ENCODE measurements at places on chromosomes 3 and 15.

DNA sequence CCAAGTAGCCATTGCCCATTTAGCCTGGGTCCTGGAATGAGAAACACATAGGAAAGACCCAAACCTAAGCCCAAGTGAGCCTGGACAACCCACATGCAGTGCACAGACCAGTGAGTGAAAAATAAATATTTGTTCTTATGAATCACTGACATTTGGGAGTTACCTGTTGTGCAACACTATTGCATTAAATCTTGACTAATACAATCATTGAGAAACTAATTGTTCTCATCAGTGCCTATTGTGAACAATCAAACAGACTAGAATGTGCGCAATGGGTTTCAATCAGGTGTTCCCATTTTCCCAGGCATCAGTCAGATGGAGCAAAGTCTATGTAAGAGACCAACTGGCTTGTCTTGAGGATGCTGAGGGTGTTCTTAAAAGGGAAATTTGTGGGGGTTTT lies 54.7 kb upstream of the CNOT10 start:
- peak; percentile 61 for DNase-seq

DNA sequence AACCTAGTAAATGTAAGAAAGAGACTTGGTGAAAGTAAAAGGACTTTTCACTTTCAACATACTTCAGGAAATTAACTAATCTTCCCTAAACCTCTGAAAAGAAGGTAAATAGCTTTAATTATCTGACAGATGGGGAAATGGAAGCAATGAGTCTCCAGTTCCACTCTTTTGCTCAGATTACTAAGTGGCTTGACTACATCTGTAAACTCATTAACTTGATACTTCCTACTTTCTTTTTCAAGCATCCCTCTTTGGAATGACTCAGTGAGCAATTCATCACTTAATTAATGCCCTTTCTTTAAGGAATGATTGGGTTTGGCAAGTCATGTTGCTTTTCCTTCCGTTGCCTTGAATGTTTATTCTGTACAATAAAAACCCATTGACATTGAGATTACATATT lies 234.2 kb downstream of the GRM7 start:
- no peak for DNase-seq

- no peak for DNase-seq
Measured at GRCh38 chr3:197305854-197306253, 7.4 kb upstream of the DLG1 start.

DNA sequence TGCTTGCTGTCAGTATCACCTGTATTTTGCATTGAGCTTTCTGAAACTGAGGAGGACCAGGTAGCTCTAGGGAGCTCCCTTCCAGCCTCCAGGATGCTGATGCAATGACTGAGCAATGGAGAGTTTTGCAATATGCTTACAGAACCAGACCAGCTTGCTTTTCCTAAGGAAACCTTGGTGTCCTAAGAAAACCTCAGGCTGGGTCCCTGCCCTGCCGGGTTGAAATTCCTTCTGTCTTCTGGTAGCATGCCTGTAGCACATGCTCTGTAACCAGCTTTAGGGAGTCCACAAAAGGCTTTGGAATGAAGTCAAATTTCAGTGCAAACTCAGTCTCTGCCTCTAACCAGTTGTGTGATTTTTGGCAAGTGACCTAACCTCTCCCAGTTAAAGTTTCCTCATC lies 65.8 kb upstream of the GSK3B start:
- peak; percentile 90 for DNase-seq

GRCh38 chr3:153254361-153254760 lies 92.3 kb downstream of the RAP2B start:
- no peak for DNase-seq

- DNase-seq, result no peak
Measured at GRCh38 chr3:182005701-182006100, 294.0 kb downstream of the SOX2 start.

- peak; percentile 63 for DNase-seq
Measured at GRCh38 chr15:74889883-74890664, at the start of gene MPI. MPI (plus strand) TSS chr15:74890042; CDS start chr15:74890074, 32 bp downstream.

- DNase-seq, result no peak
Measured at GRCh38 chr3:46141813-46142212, 66.3 kb downstream of the CCR1 start.

DNA sequence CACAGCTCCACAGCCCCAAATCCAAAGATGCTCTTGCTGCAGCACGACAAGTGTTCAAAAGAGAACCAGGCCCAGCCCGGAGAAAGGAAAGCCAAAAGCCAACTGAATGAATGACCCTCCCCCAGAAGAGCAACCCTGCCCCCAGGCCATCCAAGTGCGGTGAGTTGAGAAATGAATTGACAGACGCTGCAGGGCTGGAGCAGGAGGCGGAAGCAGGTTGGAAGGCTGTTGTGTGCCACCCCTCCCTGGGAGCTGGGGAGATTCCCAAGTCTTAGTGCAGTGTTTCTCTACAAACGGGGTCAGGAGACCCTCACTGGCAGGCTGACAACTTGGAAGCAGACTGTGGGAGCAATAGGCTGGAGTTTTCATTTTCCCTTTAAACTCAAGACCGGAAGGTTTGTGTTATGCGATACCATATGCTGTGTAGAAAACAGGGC lies 3.5 kb upstream of the SPTBN5 start:
- no peak for DNase-seq

DNA sequence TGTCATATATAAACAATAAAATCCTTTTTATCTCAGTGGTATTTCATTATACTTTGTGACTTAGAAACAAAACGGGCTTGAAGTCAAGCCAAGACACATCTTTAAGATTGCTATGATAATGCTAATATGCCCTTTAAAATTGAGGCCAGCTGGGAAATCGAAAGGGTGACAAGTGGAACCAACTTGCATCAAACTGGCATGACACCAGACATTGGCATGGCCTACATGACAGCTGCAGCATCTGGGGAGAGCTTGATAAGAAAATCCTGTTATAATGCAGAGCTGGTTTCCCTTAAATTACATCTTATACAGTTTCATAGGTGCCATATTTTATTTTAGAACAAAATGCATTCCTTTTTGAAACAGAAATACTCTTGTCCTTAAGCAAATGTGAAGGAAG lies 325.2 kb downstream of the ZBBX start:
- no peak for DNase-seq

DNA sequence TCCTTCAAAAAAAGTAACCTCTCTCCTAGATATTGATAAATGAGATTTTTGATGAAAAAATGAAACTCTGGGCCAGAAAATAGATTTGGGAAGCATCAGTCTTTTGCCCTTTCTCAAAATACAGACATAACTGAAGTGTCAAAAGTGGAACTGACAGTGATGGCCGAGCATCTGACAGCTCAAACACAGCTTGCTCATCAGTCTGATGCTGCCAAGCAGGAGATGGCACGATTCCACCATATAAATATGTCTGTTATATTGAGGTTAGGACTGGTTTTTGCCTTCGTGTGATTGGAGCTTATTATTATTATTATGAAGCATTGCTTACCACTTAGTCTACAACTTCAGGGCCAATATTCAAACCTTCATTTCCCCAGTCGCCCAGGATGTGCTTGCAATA lies 152.6 kb upstream of the EPHA3 start:
- DNase-seq, result no peak

- no peak for DNase-seq
Measured at GRCh38 chr3:57896031-57896430, 112.2 kb upstream of the FLNB start.

DNA sequence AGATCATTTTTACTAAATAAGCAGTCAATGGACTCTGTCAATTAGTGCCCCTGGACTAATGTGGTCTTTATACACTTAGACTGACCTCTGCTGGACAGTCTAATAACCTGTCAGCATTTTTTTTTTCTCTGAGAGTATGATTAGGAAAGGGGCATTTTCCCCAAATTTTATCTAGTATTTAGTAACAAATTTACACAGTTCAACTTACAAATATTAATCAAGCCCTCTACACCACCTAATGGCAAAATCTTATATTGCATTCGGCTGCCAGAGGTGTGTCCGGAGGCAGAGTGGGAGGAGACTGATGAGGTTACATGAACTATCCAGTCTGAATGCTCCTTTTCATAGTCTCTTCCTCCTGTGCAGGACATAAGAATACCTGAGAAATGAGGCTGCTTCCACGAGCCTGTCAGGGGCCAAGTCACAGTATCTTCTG lies 36.0 kb upstream of the COLQ start:
- peak; percentile 77 for DNase-seq

- DNase-seq, result peak; percentile 81
Measured at GRCh38 chr15:65028921-65029735, at the start of gene MTFMT. MTFMT (minus strand) TSS chr15:65029639; CDS start chr15:65029613, 26 bp downstream.

DNA sequence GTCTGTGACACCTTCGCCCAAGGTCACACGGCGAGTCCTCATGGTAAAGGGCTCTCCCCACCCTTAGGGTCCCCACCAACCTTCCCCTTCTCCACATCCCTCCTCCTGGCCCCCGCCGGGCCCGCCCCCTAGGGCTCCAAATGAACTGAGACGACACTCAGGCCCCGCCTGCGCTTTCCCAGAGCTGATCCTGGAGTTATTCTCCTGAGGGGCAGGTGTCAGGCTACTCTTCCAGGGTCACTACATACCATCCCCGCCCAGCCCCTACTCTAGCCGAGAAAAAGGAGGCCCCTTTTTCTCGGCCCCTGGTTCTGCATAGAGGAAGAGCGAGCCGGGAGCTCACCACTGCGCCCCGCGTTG lies 292 bp downstream of the USP4 start:
- DNase-seq, result no peak

- DNase-seq, result no peak
Measured at GRCh38 chr3:122636697-122637096, 43.9 kb upstream of the PARP14 start.

GRCh38 chr15:95596496-95596895 lies 734.0 kb upstream of the NR2F2 start:
- no peak for DNase-seq

DNA sequence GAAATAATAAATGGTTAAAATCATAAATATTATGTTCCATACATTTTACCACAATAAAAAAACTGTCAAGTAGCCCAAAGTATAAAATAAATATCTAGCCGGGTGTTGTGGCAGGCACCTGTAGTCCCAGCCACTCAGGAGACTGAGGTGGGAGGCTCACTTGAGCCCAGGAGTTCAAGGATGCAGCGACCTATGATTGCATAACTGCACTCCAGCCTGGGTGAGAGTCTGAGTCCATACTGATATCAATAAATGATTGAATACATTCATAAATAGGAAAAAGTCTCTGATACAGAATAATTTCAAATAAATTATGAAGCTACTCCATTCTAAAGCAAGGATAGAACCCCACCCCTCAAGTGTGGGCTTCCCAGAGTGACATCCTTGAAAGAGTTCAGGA lies 68.5 kb upstream of the GATA2 start:
- no peak for DNase-seq

GRCh38 chr3:139202226-139202958 lies 141.4 kb upstream of the MRPS22 start:
- DNase-seq, result peak; percentile 72

- peak; percentile 21 for DNase-seq
Measured at GRCh38 chr3:171950373-171950772, 89.0 kb upstream of the FNDC3B start.

GRCh38 chr3:23900744-23901143 lies 16.0 kb downstream of the NKIRAS1 start:
- DNase-seq, result no peak

DNA sequence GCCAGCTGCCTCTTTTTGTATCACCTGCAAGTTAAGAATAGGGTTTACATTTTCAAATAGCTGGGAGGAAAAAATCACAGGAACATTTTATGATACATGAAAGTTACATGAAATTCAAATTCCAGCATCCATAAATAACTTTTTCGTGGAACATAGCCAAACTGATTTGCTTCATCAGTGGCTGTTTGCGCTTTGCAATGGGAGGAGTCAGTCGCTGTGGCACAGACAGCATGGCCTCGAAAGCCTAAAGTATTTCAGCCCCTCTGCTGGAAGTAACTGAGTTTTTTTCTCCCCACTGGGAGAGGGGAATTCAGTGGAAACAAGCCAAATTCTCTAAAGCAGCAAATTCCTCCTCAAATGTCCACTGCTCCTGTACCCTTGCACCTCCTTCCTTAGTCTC lies 271.9 kb downstream of the SUCLG2 start:
- DNase-seq, result no peak

DNA sequence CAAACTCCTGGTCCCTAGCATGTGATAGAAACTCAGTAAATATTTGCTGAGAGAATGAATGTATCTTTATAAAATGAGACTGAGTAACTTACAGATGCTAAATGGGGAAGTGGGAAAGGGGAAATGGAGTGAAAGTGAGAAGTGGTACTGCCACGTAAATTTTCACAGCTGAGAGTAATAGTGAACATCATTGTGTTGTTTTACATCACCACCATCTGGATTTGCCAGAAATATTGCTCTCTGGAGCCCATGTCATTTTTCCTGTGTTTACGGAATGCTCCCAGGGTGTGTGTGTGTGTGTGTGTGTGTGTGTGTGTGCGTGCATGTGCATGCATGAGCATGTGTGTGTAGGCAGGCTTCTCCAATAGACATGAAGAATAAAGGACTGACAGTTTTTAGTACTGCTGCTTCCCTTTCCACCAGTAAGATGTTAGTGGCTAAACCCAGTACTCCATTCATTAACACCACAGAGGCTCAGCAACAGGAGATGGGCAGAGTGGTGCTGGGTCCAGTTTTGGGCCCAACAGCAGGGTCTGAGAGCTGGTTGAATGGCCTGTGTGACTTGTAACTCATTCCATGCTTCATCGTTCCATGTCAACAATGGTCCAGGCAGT lies 57.3 kb downstream of the DIPK2A start:
- no peak for DNase-seq

DNA sequence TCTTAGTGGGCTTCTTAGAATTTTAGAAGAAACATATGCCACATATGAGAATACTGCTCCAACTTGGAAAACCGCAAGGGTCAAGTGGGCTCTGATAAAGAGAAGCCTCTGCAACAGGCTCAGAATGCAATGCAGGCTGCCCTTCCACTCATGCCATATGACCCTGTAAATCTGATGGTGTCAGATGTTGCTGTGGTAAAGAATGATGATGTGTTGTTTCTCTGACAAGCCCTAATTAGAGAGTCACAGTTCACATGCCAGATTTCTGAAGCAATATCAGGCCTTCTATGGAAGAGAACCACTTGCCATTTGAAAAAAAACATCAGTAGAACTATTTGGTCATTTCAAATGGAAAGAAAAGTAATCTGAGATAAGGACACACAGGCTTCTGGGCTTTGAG lies 749.6 kb downstream of the AGBL1 start:
- no peak for DNase-seq

- DNase-seq, result no peak
Measured at GRCh38 chr3:196741249-196741889, 1.7 kb downstream of the PAK2 start.

GRCh38 chr15:34850121-34850520 lies 54.8 kb upstream of the ACTC1 start:
- no peak for DNase-seq

- no peak for DNase-seq
Measured at GRCh38 chr3:149179220-149179619, 42.4 kb downstream of the CP start.

- no peak for DNase-seq
Measured at GRCh38 chr15:83930392-83931212, 276.7 kb downstream of the ADAMTSL3 start.

GRCh38 chr3:176286476-176287085 lies 910.7 kb downstream of the TBL1XR1 start:
- no peak for DNase-seq

- DNase-seq, result no peak
Measured at GRCh38 chr15:25335279-25335678, 103.5 kb downstream of the UBE3A start.

Data from PC-9 (cell line).